WTC11 (cell line): ENCODE measurements at places on chromosomes 1 and 21.
A peak's percentile ranks its signal among the peaks of the same experiment; 100 is the strongest.

GRCh38 chr1:75632350-75632949 is 21.5 kb upstream of the SLC44A5 start:
- no peak for DNase-seq

- DNase-seq = peak; percentile 51
Measured at GRCh38 chr1:53327182-53327913, 522 bp downstream of the LRP8 start.

DNA sequence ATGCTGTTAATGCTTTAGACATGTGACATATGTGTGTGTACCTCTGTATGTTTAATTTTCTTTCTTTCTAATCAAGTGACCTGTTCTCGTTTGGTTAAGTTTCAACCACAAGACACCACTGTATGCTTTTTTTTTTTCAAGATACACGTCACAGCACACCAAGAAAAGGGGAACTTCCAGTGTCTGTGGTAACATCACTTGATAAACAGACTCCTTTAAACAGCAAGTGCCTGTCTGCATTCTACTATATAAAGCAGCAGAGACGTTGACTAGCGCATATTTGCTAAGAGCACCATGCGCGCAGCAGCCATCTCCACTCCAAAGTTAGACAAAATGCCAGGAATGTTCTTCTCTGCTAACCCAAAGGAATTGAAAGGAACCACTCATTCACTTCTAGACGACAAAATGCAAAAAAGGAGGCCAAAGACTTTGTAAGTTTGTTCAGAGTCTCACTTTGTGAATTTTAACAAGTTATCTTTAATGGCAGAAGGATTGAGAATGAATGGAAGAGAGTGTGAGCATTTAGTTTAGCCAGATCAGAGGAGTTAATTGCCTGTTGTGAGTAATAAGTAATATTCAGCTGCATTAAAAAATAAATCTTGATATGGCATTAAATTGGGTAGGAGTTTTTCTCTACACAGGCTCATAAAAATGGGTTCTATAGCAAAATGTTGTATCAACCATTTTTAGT is at the start of gene RGS1:
TSS of gene RGS1 (plus strand) at position 275 of the 691 bp plus-strand sequence. CDS start at position 295, 20 bp downstream.
- no peak for DNase-seq

GRCh38 chr21:32807717-32808380 is 36.3 kb upstream of the PAXBP1 start:
- no peak for DNase-seq
